Activated naive CD4-positive, alpha-beta T cell treated with Interleukin-2 at 50 U/mL for 16 hours (primary cell): ENCODE measurements at places on chromosomes 6 and 20.

GRCh38 chr20:39152126-39152525 is 190.0 kb downstream of the DHX35 start:
- no peak for DNase-seq

DNA sequence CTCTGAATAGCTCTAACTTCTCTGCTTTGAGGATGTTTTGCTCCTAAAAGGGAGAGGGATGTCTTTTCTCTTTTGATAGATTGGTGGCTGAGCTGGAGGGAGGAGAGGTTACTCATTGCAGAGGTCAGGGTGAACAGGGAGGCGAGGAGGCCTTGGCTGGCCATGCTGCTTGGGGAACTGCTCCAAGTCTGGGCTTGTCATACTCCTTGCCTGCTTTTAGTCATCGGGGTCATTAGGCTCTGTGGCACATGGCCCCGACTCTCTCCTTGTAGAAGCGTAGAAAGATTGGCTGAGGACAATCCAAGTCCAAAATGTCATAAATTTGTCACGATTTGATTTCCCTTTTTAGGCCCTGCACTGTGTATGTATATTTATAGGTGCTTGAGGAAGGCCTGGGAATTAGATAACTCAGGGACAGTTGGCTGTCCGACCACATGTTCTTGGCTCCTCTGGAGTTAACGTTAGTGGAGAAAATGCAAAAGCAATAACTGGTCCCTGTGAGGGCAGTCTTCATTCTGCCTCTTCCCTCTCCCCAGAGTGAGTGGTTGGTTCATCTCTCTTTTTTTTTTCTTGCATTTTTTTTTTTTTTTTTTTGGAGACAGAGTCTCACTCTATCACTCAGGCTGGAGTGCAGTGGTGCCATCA is 160.1 kb downstream of the SCP2D1 start:
- no peak for DNase-seq

DNA sequence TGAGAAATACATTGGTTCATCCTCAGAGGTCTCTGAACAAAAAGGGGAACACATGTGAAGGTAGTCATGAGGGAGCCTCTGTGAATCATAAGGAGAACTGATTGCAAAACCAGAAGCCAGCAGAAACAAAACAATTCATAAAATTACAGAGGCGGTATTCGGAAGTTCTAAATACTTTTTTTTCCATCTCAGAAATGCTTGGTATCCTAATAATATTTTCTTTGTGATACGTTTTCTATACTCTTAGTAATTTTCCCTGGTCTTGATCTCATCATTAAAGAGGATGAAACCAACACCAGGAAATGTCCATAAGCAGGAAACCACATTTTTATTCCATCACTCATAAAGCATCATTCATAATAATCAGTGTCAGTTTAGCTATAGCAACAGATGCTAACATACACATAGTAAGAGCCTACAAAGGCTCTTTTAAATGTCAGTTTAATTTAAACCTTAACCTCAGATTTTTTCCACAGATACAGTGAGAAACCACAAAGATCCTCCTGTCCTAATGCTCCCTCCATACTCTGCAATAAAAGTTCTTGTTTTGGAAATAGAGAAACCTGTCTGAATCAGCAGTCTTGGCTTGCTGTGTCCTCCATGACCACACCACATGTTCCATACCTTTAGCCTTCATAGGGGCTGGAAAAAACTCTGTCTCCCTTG is 29.2 kb downstream of the SGK1 start:
- peak; percentile 11 for DNase-seq

DNA sequence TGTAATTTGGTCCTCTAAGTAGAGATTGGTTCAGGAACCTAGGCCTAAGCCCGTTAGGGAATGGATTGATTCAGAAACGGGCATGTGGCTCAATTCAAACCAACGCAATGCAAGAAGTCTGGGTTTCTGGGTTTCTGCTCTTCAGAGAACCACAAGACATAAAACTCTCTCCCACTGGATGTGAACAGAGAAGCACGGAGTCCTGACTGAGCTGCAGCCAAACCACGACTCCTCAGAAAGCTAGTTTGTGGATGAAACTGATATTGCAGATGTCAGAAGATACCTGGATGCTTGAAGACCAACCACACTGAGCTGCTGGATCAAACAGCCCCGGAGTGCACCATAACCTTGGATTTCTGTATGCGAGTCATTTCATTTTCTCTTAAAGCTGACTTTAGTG is 50.0 kb downstream of the SOD2 start:
- no peak for DNase-seq

- no peak for DNase-seq
Measured at GRCh38 chr6:95681736-95682135, 104.4 kb downstream of the MANEA start.

DNA sequence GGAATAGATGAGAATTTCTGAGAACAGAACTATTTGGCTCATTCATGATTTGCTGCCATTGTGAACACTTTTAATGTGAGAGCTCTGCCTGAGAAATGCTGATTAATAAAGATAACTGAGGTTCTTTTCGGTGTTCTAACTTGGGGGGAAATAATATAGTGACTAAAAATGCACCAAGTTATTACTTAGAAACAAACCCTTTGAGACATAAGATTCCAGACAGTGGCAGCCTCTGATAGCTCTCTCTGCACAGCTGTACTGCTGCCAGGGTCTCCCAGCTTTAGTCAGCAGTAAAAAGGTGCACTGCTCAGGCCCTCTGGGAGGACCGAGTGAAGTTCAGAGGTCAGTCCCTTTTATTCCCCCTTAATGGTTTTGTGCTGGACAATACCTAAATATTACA is 2.5 kb upstream of the PRDM1 start:
- DNase-seq, result peak; percentile 44

- no peak for DNase-seq
Measured at GRCh38 chr6:150349546-150349945, 19.3 kb upstream of the IYD start.

DNA sequence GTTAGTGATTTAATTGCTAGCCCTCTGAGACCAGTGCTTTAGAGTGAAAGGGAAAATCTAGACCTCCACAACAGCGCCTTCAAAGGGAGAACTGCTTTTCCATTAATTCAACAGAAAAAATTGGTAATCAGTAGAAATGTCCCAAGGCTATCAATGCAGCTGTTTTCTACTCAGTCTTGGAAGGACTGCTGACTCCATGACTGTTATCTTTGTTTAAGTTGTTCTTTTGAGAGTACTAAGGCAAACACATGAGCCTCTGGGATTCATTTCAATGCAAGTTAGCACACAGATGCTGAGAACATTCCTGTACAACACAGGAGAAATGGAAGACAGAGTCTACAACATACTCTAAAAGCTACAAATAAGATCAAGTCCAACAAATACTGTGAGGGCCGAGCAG is 301.7 kb upstream of the PTCHD4 start:
- DNase-seq, result no peak

DNA sequence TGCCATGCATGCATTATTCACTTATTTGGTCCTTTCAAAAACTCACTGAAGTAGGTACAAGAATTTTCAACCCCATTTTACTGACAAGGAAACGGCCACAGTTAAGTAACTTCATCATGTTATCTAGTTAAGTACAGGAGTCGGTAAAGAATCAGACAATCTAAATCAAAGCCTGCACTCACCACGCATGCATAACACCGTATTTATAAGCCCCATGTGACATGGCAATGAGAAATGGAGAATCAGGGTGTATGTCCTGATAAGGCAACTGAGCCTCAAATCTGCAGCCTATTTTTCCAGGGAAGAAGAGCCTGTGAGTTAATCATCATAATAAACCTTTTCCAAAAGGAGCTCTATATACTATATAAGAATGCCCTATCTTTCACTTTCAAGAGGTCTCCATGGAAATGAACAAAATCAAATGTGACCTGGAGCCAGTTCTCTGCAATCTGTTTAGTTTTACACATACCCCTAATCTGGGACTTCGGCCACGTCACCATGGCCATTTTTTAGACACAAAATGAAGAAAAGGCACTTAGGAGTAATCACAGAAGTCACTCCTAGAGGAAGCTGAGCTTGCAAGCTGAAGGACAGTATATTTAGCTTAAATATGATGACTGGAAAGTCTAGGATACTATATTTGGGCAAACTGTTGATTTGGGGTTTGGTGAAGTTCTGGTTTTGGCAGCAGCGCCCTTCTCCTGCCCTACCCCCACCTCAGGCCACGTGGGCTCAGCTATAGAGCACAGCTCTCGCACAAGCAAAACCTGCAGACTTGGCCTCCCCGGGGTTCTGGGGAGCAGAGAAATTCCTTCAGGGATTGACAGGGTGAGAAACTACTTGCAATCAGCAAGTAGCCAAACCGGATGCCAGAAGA is 19.2 kb downstream of the TRAM2 start:
- no peak for DNase-seq

GRCh38 chr6:42158011-42158410 is 15.2 kb upstream of the GUCA1A start:
- DNase-seq, result no peak

DNA sequence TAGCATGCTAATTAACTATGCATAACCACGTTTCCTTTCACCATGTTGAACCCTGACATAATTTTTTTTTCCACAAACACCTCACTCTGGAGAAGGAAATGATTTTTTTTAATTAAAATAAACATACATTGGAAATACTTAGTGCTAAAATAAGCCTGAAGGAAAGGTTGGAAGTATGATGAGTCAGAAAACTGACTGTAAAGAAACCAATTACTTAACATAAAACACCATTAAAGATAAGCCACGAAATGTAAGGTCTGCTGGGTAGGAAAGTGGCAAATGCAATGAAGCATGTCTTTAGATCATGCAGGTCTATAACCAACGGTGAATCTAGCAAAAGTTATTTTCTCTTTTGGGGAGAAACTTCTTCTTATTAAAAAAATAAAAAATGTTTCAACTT is 47.5 kb downstream of the OPRM1 start:
- no peak for DNase-seq

DNA sequence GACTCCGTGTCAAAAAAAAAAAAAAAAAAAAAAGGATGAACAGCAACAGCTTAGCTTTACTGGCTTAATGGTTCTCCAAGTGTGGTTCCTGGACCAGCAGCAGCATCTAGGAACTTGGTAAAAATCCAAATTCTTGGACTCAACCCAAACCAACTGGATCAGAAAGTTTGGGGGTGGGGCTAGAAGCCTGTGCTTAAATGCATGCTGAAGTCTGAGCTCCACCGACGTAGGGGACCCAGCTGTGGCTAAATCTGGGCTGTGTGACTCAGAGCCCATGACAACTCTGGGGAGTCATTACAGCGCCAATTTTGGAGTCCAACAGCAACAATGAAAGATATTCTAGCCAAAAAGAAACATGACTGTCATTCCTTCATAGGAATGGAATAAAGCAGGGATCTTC is 13.6 kb upstream of the CHD6 start:
- no peak for DNase-seq
